H1 (cell line): ENCODE measurements at places on chromosomes 6 and 20.
A peak's percentile ranks its signal among the peaks of the same experiment; 100 is the strongest.

DNA sequence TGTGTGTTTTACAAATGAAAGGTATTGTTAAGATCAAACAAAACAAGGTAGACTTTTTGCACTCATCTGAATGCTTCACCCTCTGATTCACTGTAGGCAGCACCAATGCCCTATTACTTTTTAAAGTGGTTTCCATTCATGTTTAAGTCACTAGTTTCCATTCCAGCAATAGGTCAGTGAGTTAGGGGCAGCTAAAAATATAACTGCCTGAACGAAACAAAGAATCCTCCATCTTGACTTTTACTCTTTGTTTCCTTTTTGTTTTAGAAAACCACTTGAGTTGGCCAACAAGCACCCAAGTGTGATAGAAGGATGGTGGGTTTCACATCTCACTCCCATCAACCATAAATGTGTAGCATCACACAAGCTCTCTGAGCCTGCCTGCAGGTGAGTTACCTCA is 25.5 kb downstream of the CLIC5 start:
- DNase-seq: no peak

- no peak for DNase-seq
These were observed 596.1 kb downstream of the QKI start for GRCh38 chr6:164010441-164011103.

DNA sequence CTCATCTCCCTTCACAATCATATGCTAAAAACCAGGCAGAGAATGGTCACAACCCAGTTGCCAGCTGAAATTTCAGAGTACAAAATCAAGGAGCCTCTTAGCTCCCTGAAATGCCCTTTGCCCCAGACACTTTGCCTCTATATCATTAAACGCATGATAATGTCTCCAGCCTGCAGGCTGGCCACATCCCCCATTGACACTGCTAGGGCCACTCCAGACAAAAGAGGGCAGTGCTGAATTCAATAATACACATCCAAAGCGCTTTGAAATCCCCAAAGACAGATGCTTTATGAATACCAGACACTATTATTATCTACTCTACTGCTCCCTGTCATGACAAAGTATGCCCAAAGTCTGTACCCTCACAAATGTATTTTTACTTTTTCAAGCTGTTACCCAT is 348.3 kb upstream of the POU3F2 start:
- no peak for DNase-seq

DNA sequence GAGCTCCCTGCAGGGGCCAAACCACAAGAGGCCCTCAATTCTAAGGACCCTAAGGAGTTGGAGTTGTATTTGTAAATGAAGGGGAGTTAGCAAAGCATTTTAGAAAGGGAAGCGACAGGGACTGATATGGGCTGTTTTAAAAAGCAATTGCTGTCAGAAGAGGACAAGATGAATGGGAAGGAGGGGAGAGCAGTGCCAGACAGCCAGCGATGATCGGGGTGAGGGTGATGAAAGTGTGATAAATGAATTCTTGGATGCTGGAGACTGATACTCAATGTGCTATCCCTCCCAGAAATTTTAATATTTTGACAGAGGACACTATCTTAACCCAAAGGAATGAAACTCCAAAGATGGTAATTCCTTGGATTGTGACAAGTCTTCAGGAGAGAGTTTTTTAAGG is 289.2 kb downstream of the CLIC5 start:
- no peak for DNase-seq

DNA sequence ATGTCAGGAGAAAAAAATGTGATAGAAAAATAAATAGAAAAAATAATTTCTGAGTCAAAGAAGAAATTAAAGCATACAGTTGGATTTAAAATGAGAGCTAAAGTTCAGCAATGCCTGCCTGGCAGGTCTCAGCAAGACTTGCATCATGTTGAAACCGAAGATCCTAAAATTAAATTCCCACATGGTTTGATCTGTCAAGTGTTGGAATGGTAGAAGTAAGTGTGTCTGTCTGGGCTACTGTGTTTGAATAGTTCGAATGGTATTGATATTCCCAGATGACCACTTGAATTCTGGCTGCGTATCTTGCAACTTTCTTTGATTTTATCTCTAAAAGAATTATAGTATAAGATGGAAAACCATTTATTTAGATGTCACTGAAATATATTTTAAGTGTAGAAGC is 1349.6 kb downstream of the EPHA7 start:
- no peak for DNase-seq

DNA sequence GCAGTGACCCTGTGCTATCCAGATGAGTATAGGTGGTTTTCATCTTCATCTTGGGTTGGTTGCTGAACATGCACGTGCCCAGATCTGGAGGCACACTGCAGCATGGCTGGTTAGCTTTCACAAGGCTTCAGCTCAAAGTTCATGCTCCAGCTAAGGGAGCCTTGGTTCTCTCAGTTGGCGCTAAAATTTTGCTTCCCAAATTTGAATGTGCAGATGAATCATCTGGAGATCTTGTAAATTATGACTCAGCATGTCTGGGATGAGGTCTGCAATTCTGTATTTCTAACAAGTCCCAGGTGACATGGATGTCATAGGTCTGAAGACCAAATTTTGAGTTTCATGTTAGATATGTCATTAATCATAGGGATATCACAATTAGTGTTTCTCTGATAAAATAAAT is 230.8 kb downstream of the FOXA2 start:
- no peak for DNase-seq

- DNase-seq: no peak
These were observed 8.9 kb downstream of the TGIF2 start for GRCh38 chr20:36582322-36582721.

DNA sequence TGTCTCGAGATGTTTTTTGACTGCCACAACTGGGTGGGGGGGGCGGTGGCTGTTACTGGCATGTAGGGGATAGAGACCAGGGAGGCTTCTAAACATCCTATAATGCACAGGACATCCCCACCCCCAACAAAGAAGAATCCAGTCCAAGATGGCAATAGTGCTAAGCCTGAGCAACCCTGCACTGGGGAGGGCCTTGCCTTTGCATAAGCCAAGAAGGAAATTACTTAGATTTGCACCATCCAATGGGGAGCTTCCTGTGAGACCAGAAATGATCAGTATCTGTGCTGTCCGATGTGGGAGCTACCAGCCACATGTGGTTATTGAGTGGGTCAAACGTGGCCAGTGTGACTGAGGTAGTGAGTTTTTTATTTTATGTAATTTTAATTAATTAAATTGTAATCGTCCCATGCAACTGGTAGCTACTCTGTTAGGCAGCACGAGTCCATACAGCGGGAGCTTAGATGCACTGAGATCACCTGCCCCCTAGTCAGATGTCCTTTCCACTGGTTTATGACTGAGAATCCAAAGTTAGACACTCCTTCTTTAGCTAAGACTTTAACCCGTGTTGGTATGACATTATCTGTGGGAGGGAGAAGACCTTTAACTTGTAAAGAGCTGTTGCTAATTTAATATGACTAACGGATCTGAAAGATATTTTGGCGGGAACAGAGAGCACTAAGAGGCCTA is 97.4 kb upstream of the NEDD9 start:
- DNase-seq: no peak

- no peak for DNase-seq
These were observed 5.4 kb downstream of the SERINC3 start for GRCh38 chr20:44516491-44516890.

GRCh38 chr6:146984251-146984924 is 219.8 kb upstream of the STXBP5 start:
- DNase-seq: no peak

- no peak for DNase-seq
These were observed 107.7 kb upstream of the FOXC1 start for GRCh38 chr6:1502041-1502440.

GRCh38 chr20:63099456-63100173 is 92.9 kb upstream of the BHLHE23 start:
- peak; percentile 47 for DNase-seq

DNA sequence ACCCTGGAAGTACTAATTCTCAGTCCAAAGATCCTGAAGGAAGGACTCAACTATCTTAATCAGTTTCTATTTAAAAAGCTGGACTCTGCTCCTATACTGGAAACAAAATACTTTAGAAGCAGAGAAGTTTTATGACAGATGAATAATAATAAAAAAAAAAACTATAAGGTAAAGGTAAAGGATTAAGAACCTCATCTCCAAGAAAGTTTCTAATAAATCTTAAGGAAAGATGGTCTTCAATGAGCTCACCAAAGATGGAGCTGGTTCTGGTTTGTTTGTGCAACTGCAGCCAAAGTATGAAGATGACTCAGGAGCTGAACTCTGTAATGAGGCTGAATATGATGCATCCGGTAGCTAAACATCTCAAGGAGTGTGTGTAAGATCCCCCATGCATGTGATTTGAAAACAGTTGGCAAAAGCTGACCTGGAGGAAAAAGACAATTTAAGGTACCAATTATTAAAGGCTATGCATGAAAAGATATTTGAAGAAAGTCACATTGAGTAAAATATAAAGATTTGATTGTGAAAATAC is 25.2 kb downstream of the MED23 start:
- no peak for DNase-seq

DNA sequence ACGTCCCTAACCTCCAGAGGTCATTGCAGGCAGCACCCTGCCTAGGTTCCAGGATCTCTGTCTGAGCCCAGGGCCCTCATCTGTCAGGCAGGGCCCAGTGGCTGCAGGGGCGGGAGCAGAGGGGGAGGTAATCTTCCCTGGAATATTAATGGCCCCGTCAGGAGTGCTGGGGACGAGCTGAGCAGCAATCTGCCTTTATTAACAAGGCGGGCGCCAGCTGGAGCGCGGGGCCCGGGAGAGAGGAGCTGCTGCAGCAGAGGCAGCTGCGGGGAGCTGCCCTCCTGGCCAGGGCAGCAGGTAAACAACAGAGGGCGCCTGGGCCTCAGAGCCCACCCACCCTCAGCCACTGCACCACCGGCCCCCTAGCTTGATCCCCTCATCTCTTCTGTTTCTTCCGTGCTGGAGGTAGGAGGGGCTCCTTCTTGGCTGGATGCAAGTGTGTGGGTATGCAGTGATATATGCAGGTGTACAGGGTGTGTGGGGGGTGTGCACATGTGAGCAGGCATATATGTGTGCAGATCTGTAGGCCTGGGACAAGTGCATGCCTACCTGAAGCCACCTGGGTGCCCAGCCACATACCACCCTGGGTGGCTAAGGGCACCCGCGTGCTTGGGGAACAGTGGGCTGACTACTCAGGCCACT is 131.8 kb upstream of the MLN start:
- no peak for DNase-seq

GRCh38 chr20:53216856-53217576 is 244.9 kb downstream of the TSHZ2 start:
- peak; percentile 97 for DNase-seq

GRCh38 chr6:139738801-139739455 is 364.5 kb upstream of the CITED2 start:
- DNase-seq: no peak

DNA sequence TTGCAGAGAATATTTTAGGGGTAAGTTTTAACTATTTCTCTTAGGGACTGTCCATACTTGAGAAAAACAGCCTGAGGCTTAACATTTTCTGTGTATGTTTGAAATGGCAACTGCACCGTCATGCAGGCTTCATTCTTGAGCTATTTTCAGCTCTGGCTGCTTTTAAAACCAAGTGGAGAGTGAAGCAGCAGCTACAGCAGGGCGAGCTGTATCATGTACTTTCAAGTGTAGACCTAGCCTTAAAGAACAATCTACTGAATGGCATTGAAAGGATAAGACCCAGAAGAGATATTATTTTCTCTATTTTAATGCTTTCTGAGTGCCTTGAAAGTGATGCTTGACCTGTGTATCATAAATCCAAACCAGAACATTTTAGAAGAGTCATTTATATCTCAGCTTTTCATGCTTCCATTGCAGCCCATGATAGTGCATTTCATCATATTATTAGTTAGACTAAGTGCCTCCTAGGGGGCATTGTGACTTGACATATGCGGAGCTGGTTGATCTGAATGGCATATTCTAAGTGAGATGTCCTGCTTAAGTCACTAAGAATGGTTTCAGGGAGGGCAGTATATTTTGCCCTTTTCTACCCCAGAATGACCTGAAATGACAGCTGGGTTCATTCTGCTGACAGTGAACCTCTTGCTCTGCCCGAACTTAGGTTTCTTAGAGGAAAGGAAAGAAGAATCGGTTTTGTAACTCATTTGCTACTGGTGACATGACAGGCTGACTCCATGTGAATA is 85.3 kb downstream of the NKAIN2 start:
- DNase-seq: no peak

- no peak for DNase-seq
These were observed 179.7 kb downstream of the HACE1 start for GRCh38 chr6:104679971-104680370.

GRCh38 chr6:152750694-152751093 is at the start of gene VIP:
VIP (plus strand) TSS chr6:152750797; CDS start chr6:152752178, 1,381 bp downstream.
- peak; percentile 36 for DNase-seq

DNA sequence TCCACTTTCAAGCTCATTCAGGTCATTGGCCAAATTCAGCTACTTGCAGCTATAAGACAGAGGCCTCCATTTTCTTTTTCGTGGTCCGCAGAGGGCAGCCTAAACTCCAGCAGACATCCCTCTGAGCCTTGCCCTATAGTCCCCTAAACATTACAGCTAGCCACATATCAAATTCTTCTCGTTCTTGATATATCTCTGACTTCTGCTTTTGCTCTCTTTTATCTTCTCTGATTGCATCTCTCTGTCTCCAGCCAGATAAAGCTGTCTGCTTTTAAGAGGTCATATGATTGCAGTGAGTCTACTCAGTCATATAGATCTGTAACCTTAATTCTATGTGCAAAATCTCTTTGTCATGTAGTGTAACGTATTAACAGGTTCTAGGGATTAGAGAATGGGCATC is 358.4 kb upstream of the RGS17 start:
- DNase-seq: no peak

- no peak for DNase-seq
These were observed 53.3 kb downstream of the SLC22A23 start for GRCh38 chr6:3403238-3404173.

- no peak for DNase-seq
These were observed 44.6 kb upstream of the SEC63 start for GRCh38 chr6:108002365-108003221.

GRCh38 chr20:43579861-43580793 is 10.6 kb upstream of the IFT52 start:
- DNase-seq: no peak

DNA sequence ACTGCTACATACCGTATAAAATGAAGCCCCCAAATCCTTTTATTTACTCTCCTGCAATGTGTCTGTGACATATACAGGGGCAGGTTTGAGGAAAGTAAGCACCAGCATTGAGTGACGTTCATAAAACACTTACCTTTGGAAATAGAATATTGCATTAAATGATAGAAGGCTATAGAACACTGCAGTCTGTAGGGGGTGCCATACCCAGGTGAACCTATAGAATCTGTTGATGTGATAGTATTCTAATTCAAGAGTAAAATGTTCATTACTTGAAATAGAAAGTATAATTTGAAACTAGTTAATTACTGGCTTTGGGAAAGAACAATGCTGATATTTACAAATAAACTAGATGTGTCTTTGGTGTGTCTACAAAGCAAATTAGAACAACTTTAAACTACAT is 47.0 kb upstream of the PRL start:
- no peak for DNase-seq

DNA sequence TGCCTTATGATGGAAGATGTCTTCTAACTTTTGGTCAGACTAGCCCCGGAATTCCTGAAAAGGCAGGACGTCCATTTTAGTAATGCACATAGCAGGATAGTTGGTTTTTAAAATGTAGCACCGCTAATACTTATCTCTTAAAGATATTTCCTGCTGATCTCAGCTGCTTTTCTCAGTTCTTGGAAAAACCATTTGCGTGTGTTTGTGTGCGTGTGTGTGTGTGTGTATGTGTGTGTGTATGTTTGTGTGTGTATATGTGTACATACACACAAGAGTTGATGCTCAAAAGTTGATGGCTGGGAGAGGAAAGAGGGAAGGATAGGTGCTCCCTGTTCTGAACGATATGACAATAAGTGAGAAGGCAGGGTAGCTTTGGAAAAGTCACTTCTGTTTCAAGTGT is 61.7 kb upstream of the SUPT3H start:
- no peak for DNase-seq
